ENCODE measurements at places on chromosomes 5 and 9. TPM values are rescaled to one million over a fixed set of nuclear protein-coding genes. Genes with fewer than 3 reads are reported as not detected.
A peak's percentile ranks its signal among the peaks of the same experiment; 100 is the strongest.

GRCh38 chr5:117856713-117857112 lies 1131.6 kb downstream of the DTWD2 start:
- no peak for DNase-seq

GRCh38 chr5:136020383-136021015 lies 8.3 kb upstream of the TGFBI start:
- no peak for DNase-seq

Gene NRG2
- not detected for total RNA-seq

DNA sequence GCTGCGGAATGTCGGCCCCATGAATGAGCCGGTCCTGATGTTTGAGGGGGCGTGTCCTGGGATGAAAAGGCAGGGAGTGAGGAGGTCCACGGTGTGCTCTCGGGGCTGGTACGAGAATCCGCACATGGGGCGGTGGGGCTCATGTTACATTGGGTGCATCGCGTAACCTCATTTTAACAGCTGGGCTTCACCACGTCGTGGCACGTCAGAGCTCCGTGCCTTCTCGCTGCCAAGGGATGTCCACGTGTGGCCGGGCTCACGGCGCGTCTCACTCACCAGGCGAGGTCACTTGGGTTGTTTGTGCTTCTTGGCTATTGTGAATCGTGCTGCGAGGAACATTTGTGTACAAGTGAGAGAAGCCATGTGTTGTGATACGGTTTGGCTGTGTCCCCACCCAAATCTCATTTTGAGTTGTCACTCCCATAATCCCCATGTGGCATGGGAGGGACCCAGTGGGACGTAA lies 29.1 kb upstream of the IRX4 start:
- DNase-seq: no peak

DNA sequence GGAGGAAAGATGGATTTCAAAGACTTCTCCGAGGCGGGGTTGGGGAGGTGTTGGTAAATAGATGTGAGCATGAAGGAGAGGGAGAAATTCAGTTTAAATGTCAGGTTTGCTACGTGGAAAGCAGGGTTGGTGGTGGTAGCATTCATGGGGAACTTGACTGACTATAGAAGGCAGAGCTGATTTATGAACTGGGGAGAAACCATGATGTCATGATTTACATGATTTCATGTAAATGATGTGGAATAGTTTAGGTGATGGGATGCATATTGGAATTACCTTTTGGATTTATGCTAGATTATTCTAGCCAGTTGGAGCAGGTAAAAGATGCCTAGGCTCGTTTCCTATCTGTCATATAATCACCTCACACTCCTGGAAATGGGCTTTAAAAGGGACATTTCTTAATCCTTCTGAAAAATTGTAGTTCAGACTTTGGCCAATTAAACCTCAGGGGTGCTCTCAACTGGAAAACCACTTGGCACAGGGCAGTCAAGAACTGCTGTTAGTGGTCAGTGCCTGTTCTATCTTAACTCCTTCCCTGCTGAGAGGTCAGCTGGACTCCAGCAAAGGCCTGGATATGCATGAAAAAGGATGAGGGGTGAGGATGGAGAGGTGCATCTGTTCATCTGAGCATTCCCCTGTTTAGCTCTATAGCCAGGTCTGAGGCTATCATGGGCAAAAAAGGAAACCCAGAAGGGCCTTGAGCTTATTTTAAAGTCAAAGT lies 50.1 kb upstream of the BASP1 start:
- DNase-seq: no peak

Gene PCDHB5
- total RNA-seq: not detected

- no peak for DNase-seq
Measured at GRCh38 chr5:169649486-169649885, 12.4 kb downstream of the DOCK2 start.

DNA sequence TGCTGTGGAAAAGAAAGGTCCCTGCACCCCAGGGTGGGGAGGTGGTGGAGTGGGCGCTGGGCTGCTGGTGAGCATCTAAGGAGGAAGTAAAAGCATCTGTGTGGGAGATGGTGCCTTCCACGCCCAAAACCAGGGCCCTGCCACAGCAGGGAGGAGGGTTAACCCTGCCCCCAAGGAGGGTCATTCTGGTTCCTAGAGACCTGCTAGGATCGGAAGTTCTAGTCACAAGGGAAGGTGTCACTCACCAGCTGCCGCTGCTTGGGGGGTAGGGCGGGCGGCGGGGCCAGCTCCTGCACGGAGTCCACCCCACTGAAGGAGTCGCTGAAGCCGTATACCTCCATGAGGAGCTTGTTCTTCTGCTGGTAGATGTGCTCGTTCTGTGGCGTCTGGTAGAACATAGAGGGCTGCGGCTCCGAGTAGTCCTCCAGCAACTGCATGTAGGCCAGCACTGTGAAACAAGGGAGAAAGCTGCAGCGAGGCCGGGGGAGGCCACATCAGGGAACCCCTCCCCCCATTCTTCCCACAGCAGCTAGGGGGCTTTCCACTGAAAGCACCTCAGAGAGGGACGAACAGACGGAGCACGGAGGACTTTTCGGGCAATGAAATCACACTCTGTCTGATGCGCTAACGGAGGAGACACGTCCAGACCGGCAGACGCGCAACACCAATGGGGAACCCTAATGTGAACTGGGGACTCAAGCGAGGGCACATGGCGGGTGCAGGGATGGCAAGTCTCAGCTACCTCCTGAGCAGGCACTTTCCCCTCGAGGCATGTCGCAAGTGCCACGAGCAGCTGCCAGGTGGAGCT lies 76.4 kb downstream of the PRRT1B start:
- DNase-seq: no peak

Gene HMHB1
- total RNA-seq: not detected

DNA sequence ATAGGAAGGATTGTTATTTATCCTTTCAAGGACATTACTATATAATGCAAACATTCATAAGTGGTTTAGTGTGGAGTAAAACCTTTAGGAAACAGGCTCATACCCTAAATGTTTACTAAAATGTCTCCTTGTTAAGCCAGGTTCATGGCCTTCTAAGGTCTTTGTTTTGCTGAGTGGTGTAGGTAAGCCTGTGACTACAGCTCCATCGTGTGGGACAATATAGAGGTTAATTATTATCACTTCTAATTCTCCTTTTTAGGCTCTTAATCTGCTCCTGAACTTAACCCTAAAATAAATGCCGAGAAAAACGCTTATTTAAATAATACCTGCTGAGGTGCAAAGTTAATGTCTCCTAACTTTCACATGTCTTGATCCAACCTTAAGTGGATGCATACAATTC lies 43.8 kb downstream of the SPINK5 start:
- no peak for DNase-seq

DNA sequence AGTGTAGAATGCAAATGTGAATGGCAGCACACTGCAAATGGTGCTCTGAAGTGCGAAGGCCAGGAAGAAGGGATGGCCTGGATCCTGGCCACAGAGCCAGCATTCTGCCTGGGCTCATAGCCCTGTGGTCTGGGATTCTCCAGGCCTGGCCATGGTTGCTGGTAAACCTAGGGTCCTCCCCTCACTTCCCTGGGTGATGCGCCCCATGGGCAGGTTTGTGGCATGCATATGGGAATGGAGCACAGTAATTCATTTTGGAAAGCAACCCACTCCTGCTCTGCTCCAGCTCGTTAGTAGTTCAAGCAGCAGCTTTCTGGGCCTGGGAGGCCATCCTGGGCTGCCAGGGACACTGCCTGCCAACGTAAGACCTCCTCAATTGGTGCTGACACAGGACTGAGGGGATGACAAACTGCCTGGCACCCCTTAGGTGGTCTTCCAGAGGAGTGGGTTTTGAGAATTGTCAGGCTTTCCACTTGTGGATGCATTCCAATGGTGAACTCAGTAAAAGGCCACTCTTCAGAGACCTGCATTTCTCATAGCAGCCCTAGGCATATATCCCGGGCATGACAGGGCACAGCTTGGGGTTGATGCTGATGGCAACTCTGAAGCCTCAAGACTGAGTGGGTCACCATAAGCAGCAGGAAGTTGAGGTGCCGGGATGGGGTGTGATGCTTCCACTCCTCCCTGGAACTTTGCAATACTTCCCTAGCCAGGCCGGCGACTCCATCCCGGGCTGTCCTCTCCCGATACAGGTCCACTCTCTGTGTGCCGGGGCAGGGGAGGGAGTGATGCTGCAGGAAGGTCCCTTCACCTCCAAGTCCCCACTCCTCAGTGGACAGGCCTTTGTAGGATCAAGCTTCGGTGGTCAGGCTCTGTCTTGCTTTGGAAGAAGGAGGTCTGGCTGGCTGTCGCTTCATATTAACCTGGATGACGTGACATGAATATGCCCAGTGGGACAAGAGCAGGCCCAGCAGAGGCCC lies 1.2 kb upstream of the SLC25A48 start:
- DNase-seq: no peak

Gene SHISAL2B
- total RNA-seq: not detected

Gene FIBCD1
- not detected for total RNA-seq

Gene NR2F1
- not detected for total RNA-seq

GRCh38 chr5:158910782-158911692 lies 188.7 kb downstream of the EBF1 start:
- no peak for DNase-seq

- DNase-seq: no peak
Measured at GRCh38 chr9:76591256-76591950, 132.4 kb downstream of the GCNT1 start.

DNA sequence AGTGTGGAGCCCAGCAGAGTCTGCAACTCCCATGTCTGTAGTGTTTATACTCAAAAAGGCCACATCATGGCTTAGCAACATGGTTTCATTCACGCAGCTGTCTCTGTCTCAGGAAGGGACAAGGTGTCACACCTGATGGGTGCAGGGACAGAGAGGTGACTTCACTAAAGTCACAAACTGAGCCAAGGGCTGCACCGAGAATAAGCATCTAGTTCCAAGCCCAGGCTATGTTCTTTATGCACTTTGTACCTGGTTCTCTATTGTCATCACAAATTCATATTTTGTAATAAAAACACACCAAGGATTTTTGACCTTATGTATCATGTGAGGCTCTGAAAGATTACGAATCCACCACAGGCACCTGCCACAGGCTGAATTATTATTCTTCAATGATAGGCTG lies 64.9 kb upstream of the STK32A start:
- no peak for DNase-seq

GRCh38 chr9:98248737-98249474 lies 6.5 kb downstream of the TBC1D2 start:
- DNase-seq: no peak

- DNase-seq: peak; percentile 69
Measured at GRCh38 chr9:71909887-71910649, 925 bp downstream of the ABHD17B start.

- no peak for DNase-seq
Measured at GRCh38 chr5:50655810-50656205, 10.6 kb upstream of the PARP8 start.

Gene FRMD3
- 1.2 TPM for total RNA-seq

GRCh38 chr5:149282027-149282965 lies 10.6 kb downstream of the AFAP1L1 start:
- DNase-seq: no peak

DNA sequence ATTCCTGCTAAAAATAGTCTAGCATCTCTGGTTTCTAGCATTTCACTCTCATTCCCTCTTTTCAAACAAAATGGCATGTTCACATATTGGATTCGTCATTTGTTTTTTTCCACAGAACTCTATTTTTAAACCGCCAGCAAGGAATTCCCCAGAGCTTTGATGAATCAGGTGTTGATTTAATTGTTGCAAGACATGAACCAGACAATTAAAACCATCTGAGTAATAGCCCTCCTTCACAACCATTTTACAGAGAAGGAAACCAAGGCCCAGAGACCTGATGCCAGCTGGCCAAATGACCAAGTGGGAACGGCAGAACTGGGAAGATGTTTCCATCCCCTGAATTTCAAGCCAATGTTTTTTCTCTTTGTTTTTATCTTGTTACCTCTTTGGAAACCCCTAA lies 167.0 kb downstream of the CAAP1 start:
- no peak for DNase-seq

DNA sequence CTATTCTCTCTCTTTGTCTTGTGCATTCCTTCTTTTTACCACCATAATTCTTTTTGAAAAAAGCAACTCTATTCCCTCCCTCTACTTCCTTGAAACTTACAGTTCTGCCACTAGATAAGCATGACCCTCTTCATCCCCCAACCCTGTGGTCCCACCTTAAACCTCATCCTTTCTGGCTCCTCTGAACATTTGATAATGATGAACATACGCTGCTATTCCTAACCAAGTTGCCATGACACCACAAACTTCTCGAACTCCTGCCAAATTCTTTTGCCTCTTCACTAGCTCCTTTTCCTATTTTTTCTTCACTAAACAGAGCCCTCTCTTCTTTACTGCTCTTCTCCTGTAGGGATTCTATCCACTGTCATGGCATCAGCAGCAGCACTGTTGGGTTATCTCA lies 57.1 kb downstream of the MOCS2 start:
- no peak for DNase-seq

GRCh38 chr5:147784146-147784987 lies 1.8 kb upstream of the JAKMIP2 start:
- no peak for DNase-seq

Gene CDC23
- 34.4 TPM for total RNA-seq

GRCh38 chr5:135057233-135057632 lies 23.2 kb upstream of the PITX1 start:
- DNase-seq: no peak

DNA sequence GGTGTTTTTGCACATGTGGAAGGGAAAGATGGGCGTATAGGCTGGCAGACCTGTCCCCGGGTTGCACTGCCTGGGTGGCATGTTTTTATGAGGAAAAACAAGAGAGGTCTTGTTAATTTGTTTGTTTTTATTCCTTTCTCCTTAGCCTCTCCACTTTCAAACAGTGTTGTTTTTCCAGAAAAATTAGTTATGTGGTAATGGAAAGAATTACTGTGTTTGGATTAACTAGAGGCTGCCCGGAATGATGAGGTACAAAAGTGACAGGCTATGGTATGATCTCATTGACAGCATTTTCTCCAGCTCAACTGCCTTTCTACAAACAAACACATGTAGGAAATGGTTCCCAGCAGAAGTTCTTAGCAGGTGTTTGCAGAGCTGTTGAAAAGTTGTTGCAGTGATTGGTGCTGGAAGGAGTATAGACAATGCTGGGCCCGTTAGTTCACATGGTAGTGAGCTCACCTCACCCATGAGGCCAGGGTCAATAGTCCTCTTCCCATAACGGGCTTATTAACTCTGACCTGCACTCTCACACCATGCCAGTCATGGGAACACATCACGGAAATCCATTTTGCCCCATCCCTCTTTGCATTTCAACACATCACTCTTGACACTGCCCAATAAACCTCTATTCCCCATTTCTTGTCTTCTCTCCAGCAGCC lies 111.3 kb upstream of the SAP30L start:
- no peak for DNase-seq

DNA sequence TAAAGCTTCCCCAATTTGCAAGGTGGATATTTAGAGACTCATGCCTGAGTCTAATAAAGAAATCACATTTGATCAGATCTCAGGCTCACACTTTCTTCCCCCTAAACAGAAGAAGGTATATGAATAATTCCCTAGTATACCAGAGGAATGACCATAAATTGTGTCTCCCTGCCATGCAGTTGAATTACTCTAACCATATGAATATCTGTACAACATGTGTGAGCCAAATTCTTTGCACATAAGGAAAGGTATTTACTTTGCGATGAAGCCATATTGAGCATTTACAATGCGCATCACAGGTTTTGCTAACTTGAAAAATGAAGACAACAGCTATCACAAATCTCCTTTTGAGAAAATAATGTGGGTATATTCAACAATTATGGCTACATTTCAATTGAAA lies 479.4 kb downstream of the NR2F1-AS1 start:
- DNase-seq: no peak

GRCh38 chr5:98763001-98763630 lies 10.3 kb upstream of the RGMB start:
- no peak for DNase-seq

Data from activated naive CD8-positive, alpha-beta T cell treated with anti-CD3 and anti-CD28 coated beads, Interleukin-2, amount 10 ng/mL, durations not matched to agents 7 days and 5 days (primary cell).